CD4-positive, alpha-beta T cell (primary cell): ENCODE measurements at places on chromosomes 5 and 9.

DNA sequence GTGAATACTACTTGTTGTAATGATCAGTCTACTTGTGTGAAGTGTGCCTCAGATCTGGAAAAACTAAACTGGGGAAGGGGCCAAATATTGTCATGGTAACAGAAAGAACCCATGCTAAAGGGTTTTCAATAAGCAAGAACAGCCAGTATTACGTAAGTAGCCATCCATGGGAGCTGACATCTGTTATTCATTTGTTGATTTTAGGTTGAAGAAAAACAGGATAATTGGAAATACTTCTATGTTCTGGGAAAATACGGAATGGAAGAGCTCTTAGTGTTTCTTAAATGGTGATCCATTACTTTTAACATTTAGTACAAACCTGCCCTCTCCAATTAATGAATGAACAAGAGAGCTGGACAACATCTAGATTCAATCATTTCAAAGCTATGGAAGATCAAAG is 485.8 kb downstream of the NTRK2 start:
- no peak for DNase-seq

DNA sequence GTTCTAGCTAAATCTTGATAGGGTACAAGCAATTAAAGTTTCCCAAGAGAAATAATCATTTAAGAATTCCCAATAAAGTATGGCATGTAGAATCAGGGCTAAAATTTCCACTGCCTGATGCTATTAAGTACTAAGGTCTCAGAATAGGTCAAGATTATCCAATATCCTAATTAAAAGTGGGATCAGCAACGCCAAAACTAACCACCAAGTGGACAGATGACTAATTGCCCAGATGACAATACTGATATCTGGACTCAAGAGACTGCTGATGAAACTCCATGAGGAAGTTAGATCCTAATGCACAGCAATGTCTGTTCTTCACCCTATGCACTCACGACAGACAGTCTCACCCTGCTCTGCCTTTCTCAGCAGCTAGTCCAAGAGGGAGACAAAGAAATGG is 14.3 kb downstream of the DEPDC1B start:
- DNase-seq: no peak

DNA sequence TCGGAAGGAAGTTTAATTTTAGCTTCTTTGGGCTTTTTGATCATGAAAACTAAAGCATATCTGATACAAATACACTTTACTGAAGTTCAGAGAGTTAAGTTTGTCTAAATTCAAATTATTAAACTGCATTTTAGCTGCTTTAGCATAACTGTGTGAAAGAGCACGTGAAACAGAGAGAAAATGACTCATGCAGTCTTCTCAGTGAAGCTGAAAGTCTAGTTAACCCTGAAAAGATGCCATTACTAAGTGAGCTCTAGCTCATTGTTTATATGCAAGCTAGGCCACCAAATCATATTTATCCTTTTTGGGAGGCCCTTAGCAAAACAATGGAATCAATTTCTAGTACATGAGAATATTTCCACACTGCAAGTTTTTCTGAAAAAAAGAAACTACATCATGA is 27.6 kb downstream of the TPD52L3 start:
- no peak for DNase-seq

- no peak for DNase-seq
Measured at GRCh38 chr9:97906236-97906831, 16.0 kb downstream of the TRMO start.

DNA sequence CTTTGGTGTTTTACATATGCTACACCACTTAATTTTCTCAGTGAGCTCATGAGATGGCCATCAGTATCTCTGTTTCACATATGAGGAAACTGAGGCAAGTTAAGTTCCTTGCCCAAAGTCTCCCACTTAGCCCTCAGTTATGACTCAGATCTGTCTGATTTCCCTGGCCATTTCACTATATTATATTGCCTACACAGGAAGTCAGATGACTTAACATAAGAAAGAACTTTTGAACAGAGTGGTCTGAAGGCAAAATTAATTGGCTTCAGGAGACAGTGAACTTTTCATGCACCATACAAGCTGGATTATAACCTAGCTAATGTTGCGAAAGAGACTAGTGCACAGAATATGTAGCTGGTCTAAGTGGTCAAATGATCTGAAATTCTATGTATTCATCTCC is 221.6 kb downstream of the NFIB start:
- DNase-seq: no peak

DNA sequence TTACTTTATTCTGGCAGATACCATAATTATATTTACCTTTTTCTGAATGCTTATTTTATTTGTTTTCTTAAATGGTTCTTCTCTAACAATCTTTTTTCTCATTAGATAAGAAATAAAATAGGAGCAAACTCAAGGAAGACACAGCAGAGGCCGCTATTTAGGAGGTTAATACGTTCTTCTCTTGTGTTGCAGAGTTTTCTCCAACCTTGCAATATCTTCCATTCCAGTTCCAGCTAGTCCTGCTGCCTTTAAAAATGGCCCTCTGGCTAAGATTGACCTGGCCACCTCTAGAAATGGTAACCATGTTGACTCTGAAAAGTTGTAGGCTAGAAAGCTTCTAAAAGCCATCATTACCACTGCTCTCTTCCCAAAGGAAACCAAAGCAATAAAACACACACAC is 718.8 kb downstream of the MAT2B start:
- DNase-seq: no peak

GRCh38 chr5:72355706-72356299 is 35.6 kb downstream of the PTCD2 start:
- no peak for DNase-seq

- DNase-seq: no peak
Measured at GRCh38 chr9:129221233-129221632, 43.2 kb upstream of the IER5L start.

DNA sequence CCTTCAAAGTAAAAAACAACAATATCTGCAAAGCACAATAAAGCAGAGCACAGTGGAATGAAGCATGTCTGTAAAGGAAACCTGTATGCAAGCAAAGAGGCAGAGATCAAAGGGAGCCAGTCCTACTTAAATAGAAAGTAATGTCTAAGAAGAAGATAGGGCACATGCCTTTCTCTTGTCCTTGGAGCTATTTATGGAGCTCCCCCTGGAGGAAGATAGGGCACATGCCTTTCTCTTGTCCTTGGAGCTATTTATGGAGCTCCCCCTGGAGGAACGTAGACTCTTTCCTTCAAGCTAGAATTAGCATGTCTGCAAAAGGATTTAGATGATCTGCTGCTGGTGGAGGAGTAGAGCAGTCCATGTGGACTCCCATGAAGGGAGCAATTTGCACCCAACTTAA is 168.1 kb upstream of the RASEF start:
- no peak for DNase-seq

- DNase-seq: no peak
Measured at GRCh38 chr9:137664676-137665075, 45.9 kb downstream of the EHMT1 start.

GRCh38 chr9:123883634-123884033 is 46.3 kb downstream of the DENND1A start:
- no peak for DNase-seq

DNA sequence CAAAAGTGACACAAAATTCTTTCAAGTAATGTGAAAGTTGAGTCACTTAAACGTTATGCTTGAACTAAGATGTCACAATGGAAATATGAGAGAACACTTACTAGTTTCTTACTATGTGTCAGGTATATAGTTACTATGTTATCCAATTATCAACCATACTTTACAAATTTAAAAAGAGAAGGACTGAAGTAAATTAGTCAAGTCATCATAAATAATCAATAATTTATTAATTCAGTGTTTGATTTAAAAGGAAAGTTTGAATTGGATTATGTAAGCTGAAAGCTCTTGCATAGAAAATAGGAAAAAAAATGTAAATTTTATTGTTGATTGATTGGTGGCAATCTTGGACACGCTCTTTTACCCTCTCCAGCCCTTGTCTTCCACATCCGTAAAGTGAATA is 76.3 kb downstream of the GABRA1 start:
- no peak for DNase-seq

DNA sequence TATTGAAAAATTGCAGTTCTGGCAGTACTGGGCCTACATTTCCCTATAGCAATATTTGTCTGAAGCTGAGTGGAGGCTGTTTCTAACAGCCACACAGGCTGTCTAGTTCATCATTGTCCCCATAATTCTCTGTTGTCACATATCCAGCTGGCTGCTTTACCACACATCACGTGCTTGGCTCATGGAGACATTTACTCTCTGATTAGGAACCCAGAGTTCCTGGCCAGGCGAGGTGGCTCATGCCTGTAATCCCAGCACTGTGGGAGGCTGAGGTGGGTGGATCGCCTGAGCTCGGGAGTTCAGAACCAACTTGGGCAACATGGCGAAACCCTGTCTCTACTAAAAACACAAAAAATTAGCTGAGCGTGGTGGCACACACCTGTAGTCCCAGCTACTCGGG is 81.4 kb downstream of the PGM5 start:
- DNase-seq: no peak

DNA sequence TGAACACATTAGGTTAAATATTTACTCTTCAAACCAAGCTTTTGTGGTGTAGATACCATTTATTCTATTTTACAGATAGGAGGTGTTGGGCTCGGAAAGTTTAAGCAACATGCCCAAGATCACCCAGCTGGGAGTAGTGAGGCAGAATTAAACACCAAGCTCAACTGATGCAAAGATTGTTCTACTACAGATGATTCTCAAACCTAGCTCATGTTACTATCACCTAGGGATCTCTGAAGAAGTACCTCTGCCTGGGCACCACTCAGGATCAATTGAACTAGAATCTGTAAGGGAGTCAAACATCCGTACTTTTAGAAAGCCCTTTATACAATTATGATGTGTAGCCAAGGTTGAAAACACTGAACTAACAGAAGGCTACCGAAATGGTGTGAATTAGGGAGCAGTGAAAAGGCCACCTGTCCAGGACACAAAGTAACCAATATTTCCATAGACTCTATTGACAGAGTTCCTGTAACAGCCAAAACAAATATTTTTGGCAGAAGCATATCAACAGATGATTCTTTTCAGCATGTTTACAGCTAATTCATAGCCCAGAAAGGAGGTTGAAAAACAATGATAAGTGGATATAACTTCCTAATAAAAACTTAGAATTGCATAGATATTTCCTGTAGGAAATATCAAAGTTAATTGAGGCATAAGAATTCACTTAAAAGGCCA is 158.5 kb upstream of the PTGER4 start:
- DNase-seq: no peak

DNA sequence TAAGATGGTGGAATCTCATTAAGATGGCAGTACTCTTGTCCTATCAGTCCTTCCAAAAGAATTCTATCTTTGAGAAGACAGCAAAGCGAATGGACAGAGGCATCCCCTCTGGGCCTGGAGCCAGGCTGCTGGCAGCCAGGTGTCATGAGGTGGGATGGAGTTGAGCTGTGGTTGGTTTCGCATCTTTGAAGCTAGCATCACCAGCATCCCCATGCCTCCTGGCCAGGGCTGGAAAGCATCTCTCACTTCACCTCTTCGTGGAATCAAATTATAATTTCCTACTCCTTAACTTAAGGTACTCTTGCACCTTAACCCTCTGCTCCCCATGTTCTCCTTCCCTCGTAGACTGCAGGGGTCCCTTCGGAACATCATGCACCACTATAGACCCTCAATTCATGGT is 248.3 kb downstream of the GADD45G start:
- no peak for DNase-seq

DNA sequence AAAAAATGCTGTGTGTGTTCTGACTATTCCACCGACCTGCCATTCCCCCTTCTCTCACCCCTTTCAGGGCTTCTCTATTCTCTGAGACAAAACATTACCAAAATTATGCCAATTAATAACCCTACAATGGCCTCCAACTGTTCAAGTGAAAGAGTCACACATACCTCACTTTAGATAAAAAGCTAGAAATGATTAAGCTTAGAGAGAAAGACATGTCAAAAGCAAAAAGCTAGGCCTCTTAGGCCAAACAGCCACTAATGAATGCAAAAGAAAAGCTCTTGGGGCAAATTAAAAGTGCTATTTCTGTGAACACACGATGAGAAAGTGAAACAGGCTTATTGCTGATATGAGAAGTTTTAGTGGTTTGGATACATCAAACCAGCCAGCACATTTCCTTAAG is 279.6 kb upstream of the GRAMD2B start:
- no peak for DNase-seq

GRCh38 chr9:89436326-89436725 is 61.6 kb downstream of the SEMA4D start:
- no peak for DNase-seq

DNA sequence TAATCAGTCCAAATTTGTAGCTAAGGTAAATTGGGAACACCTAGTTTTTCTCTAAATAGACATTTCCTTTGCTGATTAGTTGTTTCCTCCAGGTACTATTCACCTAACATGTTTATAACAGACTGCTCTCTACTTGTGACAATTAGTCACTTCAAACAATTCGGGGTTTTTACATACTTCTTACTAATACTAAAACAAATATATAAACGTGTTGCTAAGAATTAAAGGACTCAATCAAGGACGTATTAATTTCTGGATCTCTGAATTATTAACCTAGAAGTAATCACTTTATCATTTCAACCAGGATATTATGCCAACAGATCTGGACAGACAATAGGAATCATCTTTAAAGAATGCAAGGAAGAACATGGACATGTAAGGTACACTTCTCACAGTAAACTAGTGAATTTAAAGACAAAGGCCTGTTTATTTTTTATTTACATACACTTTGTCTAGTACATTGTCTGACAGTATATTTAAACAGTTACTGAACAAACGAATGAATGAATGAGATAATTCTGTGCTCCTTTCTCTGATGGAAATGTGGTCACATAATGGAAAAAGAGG is 22.3 kb downstream of the PJA2 start:
- DNase-seq: no peak

GRCh38 chr9:5186416-5187169 is 1.2 kb upstream of the INSL6 start:
- DNase-seq: peak; percentile 84

GRCh38 chr5:43412156-43412555 is at the start of gene CCL28:
Gene CCL28 (minus strand): TSS chr5:43412391. CDS start chr5:43412316, 75 bp downstream.
- DNase-seq: no peak

GRCh38 chr9:87073692-87074091 is 126.4 kb upstream of the GAS1 start:
- no peak for DNase-seq

DNA sequence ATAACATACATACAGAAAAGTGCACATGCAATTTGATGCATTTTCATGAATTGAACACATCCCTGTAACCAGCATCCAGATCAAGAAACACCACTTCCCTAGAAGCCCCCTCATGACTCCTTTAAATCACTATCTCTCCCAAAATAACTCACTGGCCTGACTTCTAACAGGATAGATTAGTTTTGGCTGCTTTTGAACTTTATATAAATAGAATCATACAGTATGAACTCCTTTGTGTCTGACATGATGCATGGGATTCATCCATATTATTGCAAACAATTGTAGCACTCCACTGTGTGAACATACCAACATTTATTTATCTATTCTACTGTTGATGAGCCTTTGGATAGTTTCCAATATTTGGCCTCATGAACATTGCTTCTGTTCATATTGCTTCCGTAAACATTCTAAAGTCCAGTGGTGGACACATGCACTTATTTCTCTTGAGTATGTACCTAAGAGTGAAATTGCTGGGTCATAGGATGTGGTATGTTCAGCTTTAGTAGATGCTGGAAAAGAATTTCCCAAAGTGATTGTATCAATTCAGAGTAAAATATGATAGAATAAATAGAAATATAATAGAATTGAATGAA is 148.7 kb upstream of the GDNF start:
- no peak for DNase-seq
